Motor neuron (in vitro differentiated cells): ENCODE measurements at places on chromosomes 6 and 20. TPM values are rescaled to one million over a fixed set of nuclear protein-coding genes. Genes with fewer than 3 reads are reported as not detected.

DNA sequence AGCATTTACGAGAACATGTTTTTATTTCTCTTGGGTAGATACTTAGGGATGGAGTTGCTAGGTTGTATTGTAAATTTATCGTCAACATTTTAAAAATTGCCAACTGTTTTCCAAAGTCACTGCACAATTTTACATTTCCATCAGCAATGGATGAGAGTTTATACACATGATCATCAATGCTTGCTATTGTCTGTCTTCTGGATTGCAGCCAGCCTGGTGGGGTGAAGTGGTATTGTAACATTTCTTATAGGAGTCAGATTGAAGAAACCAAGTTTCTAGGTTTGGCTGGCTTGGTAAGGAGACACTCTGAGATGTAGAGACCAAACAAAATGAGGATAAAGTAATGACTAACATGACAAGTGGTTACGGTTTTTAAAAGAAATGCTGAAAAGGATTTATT lies 57.1 kb upstream of the HDDC2 start:
- ATAC-seq: no peak

GRCh38 chr6:67009818-67010217 lies 1302.8 kb upstream of the EYS start:
- no peak for ATAC-seq

GRCh38 chr6:109024368-109024767 lies 70.3 kb downstream of the SESN1 start:
- ATAC-seq: no peak

The ENPP5 gene
- total RNA-seq: 3.5 and 5.1 TPM in 2 replicates

DNA sequence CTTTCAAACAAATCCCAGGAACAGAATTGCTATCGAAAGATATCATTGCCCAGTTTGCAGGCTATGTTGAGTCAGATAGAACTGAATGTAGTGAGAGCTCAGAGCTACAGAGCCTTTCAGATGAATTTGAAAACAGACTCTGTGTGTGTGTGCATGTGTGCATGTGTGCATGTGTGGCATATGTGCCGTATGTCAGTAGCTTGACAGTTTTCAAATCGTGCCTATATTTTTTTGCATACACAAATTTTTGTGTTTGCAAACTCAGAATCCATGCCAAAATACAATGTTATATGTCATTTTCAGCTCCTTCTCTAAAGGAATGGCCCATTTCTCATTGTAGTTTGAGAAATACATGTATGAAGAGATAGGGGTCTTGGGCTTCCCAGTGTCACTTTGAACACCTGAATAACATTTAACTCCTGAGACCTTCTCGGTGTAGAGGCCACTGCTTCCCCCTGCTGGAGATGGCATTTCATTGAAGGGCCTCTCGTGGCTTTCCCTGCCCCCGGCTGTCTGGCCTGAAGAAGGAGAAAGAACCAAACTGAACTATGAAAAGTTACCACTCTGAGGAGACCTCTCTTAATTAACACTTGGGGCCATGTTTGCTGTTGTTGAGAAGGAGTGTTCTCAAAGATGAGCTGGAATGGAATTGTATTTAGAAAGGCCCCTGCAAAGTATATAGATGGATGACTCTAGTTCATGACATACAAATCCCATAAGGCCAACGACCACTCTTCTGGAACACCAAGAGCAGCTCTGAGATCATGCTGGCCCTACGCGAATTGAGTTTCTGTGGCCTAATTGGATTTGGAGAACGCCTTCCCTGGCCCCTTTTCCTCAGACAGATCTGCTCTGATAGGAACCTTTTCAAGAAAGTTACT lies 58.7 kb downstream of the VAPB start:
- ATAC-seq: peak; percentile 48

DNA sequence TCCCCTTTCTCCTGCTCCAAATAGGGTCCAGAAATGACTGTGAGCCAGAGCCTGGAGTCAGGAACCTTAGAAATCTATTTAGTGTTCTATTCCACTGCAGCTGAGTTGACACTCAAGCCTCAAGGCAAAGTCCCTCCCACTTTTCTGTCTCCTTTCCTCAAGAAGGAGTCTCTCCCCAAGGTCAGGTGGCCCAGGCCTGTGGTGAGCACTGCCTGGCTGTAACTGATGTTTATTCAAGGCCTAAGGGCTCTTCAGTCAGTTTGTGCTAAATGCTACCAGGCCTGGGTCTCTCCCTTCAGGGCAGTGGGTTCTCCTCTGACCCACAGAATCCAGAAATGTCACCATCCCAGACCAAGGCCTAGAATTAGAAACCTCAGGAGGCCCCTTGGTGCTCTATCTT lies 1042.9 kb upstream of the EPHA7 start:
- ATAC-seq: no peak

- ATAC-seq: no peak
Observed at GRCh38 chr20:34543463-34544056, 15.0 kb upstream of the MAP1LC3A start.

DNA sequence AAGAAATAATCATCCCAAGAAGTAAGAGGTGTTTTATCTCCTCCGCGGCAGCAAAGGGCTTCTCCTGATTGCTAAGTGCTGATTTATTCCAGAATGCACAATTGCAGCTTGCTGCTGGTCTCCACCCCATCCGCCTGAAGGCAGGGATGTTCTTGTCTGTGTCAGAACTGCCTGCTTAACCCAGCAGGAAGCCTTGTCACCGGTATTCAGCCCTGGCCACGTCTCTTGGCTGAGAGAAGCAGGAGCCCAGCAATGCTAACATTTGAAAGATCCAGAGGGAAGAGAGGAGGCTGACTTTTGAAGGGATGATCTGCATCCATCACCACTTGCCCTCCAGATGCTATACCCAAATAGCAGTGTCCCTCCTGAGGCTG lies 4.2 kb downstream of the SCML4 start:
- peak; percentile 79 for ATAC-seq

The MSH5 gene
- 59.0 and 65.3 TPM in 2 replicates for total RNA-seq

The CTAGE9 gene
- 0.10 and 0.14 TPM in 2 replicates for total RNA-seq

DNA sequence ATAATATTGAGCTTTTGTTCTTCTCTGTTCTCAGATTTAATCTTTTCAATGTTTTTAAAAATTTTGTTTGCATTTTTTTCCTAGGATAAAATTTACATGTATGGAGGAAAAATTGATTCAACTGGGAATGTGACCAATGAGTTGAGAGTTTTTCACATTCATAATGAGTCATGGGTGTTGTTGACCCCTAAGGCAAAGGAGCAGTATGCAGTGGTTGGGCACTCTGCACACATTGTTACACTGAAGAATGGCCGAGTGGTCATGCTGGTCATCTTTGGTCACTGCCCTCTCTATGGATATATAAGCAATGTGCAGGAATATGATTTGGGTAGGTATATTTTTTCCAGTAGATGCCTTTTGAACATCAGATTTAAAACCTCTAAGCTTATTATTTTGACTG lies 89.8 kb downstream of the ATRN start:
- ATAC-seq: no peak

- ATAC-seq: no peak
Observed at GRCh38 chr6:74269600-74269858, 573.5 kb downstream of the CD109 start.

The C6orf52 gene
- 1.8 TPM in 1 of 2 replicates, not detected in the other for total RNA-seq

DNA sequence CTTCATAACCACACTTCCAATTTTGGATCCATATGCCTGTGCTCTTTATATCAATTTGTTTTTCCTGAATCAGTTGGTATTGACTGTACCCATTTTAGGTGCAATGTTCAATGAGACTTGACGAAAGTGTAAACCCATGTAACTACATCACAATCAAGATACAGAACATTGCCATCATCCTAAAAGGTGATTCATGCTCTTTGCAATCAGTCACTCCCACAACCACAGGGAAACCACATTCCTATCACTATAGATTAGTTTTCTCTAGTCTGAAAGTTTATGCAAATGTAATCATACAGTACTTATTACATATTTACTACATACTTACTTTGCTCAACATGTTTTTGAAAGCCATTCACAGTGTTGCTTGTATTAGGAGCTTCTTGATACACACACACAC lies 167.4 kb downstream of the ADGRG6 start:
- no peak for ATAC-seq

GRCh38 chr6:87700397-87701343 lies 1.4 kb downstream of the AKIRIN2 start:
- peak; percentile 4 for ATAC-seq

The ULBP3 gene
- total RNA-seq: 8.1 and 8.4 TPM in 2 replicates

DNA sequence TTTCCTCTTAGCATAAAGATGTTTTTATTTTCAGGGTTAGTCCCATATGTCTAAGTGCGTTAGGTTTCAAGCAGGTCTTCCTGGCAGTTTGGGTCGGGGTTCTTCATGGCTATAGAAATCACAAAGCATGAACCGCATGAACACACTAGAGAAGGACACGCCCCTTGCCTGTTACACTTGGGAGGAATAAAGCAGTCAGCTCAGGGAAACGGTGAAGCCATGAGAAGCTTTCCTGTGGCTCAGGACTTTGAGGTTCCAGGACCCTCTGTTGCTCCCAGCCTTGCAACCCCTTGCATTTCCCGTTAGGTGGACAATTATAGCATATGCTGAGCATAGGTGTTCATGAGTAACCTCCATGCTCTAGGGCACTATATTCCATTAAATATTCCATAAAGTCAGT lies 96.7 kb downstream of the SYCP2 start:
- peak; percentile 26 for ATAC-seq

- no peak for ATAC-seq
Observed at GRCh38 chr6:13451181-13451895, 36.1 kb downstream of the GFOD1 start.

- no peak for ATAC-seq
Observed at GRCh38 chr6:90401933-90402830, 105.5 kb upstream of the BACH2 start.

DNA sequence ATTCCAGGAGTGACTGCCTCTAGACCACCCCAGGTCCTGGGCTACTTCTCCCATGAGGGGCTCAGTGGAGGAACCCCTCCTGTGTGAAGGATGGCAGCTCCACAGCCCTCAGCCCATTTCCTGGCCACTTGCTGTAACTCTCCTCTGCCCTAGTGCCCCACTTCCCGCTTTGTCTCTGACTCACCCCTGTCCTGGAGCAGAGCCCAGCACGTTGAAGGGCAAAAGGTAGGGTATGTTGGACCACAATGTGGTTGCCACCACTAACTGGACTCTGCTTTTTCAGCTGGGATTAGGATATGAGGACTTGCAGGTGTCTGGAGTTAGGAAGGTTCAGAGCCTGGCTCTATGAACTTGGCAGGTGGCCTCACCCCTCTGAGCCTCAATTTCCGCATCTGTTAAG lies 2.4 kb downstream of the MYBL2 start:
- ATAC-seq: no peak

DNA sequence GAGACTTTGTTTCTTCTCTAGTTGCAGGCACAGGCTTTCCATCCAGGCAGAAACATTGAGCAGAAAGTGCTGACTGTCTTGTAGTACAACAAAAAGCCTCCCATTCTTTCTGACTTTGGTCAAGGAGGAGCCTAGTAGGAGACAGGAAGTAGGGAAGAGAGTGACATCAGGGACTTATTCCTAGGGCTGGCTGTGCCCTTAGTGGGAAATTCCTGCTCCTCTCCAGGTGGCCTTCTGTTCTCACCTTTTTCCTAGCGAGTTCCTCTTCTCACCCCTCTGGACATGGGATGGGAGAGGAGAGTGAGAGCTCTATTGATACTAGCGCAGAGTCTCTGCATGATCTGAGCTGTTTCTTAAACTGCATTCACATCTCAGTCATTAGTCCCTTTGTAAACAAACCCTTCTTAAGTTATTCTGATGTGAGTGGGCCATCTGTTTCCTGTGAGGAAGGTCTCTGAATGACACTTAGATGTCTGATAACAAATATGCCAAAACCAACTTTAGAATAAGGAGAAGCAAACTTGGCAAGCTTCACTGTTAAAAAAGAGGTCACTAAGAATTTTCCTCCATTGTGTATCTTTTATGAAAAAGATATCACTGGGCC lies 455.0 kb downstream of the GJA1 start:
- ATAC-seq: no peak

DNA sequence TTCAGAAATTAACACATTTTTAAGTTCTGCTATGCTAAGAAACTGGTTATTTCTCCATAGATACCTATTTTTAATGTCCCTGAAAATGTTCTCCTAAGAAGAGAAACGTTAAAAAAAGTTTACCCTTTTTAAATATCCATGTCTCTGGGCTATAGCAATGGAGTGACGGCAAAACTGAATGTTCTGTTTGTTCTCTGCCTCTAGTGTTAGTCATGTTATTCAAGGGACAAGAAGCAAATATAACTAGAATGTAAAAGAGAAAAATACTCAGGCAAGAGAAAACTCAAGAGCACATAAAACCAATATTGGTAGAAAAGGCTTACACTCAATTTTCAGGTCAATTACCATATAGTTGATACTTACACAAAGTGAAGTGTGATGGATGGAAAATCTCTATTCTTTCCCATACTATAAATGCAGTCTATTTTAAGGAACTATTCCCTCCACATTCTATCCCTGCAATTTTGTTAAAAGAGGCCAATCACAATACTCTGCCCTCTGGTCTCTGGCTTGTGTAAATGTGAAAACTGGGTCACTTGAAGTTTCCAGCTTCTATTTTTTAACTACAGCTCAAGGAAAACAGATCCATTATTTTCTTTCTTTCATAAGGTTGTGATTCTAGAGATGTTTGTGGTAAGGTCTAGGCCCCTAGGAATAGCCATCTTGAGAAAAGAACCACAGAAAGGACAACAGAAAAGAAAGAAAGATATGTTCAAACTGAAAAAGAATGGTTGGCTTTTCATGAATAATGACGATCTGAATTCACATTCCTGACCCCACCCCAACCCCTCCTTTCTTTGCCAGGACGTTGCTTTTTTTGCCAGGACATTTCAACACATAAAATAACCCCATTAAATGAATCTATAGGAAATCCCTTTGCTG lies 200.3 kb upstream of the FAM83B start:
- no peak for ATAC-seq

The HEBP2 gene
- total RNA-seq: 27.9 and 31.6 TPM in 2 replicates
